ENCODE measurements at places on chromosomes 3 and 15.
A peak's percentile ranks its signal among the peaks of the same experiment; 100 is the strongest.

DNA sequence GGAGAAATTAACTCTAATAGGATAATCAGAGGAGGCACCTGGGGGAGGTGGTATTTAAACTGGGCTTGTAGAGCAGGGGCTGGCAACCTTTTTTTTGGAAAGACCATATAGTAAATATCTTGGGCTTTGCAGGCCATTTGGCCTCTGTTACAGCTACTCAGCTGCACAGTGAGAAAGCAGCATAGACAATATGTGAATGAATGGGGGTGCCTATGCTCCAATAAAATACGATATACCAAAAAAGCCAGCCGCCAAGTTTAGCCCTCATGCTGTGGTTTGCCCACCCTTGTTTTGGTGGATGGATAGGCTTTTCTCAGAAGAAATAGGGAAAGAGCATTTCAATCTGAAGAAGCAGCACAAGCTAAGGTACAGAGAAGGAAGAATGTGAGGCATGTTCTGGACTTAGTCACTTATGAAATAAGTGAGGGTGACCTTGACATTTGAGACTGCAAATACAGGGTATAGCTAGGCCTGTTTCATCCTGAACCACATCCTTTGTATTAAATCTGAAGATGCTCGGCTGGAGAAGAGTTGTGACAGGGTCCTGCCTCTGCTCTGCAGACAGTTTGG, 131.0 kb upstream of the NR2E3 start:
- no peak for DNase-seq

- DNase-seq = no peak
These were observed 27.7 kb downstream of the CMSS1 start for GRCh38 chr3:99845331-99845730.

- DNase-seq = peak; percentile 50
These were observed 710 bp upstream of the CLK3 start for GRCh38 chr15:74614744-74615507.

DNA sequence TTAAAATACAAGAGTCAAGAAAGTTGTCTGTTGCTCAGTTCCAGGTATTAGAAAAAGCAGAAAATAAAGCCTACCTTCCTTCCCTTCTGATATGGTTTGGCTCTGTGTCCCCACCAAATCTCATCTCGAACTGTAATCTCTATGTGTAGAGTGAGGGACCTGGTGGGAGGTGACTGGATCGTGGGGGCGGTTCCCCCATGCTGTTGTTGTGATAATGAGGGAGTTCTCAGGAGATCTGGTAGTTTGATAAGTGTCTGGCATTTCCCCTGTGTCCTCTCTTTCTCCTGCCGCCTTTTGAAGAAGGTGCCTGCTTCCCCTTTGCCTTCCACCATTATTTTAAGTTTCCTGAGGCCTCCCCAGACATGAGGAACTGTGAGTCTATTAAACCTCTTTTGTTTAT, 288.8 kb upstream of the LMCD1 start:
- DNase-seq = no peak

DNA sequence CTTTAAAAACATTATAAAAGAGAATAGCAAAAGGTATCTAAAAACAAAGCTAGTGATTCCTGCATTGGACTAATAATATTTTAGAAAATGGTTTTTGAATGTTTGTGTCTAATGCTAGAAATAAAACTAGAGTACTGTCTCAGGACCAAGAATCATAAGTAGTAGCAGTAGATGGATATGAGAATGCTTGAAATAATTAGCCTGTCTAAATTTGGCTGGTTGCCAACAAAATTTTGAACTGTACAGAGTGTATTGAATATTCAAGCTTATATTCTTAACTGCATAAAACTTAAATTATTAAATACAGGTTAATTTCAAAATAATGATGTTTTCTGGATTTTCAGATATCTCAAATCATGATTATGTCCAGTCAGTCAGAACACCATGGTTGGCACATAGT, 14.0 kb downstream of the ABHD5 start:
- DNase-seq = no peak

DNA sequence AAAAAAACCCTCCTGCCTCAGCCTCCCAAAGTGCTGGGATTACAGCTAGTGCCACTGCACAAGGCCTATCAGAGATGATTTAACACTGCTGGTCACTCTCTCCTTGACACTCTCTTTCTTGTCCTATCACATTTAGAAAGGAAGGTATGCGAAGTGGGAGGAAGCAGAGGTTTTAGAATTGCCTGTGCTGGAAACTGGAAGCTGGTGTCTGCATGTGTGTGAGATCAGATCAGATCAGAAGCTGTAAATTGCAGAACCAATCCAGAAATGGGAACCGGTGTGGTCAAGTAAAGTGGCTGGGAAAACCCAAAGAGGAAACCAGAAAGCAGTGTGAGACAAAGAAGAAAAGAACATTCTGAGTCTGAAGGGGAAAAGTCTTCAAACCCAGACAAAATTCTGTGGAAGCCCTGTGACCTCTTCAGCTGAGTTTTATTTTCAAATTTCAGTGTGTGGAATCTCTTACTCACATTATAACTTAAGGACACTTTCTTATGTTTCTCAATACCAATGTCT, 2.8 kb downstream of the EFHB start:
- DNase-seq = no peak

- DNase-seq = no peak
These were observed 36.7 kb upstream of the BLM start for GRCh38 chr15:90680371-90680935.

DNA sequence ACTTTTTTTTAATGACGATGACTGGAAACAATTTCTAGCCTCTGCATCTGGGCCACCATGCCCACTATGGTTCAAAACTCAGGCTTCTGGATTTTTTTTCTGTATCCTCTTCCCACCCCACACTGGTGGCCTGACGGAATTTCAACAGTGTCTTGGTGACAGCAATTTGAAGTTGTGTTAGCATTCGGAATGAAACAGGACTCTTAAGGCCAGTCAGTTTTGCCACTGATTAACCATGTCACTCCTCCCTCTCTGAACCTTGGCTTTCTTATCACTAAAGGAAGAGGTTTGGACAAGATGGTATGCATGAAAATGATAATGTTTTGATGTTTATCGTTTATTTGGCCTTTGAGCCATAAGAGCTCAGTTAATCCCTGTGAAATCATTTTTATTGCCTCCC, 41.6 kb upstream of the BDH1 start:
- no peak for DNase-seq

DNA sequence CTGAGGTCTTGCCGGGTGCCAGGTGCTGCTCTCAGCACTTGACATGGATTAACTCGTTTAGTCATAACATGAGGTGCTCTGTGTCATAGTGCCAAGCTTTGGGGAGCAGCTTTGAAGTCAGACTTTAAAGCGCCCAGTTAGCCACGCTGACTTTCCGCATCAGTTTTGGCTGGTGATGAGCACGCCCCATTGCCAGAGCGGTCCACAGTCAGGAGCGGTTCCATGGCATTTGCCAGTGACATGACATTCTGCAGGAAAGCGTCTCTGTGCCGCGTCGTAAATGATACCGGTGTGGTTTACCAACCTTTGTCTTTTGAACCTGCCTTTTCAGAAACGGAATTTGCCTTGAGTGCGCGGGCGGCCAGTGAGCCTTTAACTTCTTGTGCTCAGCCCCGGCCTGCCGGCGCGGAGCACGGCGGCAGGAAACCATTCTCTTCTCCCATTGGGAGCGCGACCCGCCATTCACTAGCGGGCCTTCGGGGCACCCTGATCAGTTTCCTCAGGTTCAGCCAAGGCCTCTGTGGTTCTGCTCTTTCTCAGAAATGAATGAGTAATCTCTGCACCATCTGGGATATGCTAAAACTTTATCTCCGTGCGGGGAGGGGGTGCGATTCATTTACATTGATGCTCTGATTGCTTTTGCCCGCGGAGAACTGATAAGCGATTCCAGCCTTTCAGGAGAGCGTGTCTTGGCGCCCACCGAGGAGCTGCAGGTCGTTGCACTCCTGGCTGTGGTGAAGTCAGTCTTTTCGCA, 1.7 kb upstream of the SLC2A2 start:
- peak; percentile 9 for DNase-seq

GRCh38 chr3:106048946-106049481, 180.2 kb upstream of the CBLB start:
- DNase-seq = no peak

DNA sequence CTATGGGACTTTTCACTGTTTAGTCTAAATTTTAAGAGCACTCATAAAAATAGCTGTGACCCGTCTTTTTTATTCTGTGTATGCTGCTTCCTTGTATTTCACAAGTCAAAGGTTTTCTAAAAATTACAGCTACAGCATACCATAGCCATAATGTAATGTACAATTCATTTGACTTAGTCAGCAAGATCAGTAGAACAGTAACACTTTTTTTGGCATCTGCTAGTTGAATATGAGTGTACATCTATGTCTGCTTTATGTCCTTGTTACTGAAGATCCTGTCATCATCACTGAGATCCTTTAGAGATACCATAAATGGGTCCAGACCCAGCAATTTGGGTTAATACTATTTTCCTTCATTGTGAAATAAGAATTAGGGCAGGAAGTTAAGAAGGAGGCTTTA, 42.2 kb downstream of the CMSS1 start:
- no peak for DNase-seq

- no peak for DNase-seq
These were observed 98.2 kb downstream of the HCN4 start for GRCh38 chr15:73270366-73271097.

- no peak for DNase-seq
These were observed 71.3 kb downstream of the SMAD6 start for GRCh38 chr15:66773129-66773873.

GRCh38 chr3:116524453-116525210, 79.3 kb upstream of the LSAMP start:
- DNase-seq = no peak

DNA sequence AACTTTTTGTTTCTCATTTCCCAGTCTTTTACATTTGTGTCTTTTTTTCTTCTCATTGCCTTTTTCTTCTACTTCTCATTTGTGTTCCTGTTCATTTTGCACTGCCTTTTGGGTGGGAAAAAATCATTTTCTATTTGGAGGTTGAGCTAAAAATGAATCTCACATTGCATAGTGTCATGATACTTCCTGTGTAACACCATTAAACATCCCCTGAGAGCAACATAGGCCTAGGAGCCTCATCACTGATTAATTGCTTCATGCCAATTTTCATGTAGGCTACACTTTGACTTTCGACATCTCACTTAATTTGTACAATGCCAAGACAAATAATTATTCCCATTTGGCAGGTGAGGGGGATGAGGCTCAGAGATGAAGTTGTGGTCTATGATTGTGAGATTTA, 279.2 kb downstream of the EDEM1 start:
- DNase-seq = no peak

DNA sequence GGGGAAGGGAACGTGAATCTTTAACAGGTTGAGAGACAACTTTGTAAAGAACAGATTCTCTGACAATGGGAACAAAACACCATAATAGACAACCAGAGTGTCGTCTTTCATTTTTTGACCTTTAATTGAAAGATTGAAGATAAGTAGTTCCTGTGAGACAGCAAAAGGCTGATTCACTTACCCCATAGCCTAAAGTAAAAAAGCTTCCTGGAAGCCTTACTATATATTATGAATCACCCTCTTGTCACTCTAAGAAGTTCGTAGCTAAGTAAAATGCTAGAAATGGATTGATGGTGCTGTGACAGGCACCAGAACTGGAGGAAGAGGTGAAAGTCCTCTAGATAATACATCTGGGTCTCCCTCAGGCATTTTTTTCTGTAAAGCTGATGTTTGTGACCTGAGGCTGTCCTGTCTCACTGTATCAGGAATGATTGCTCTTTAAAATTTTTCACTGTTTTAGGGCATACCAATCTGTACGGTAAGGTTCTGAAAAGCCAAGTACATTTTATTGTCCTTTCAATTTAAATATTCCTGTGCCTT, 824.6 kb upstream of the SEMA6D start:
- DNase-seq = no peak

GRCh38 chr3:135304378-135304777, 509.3 kb downstream of the EPHB1 start:
- no peak for DNase-seq

GRCh38 chr15:34297059-34297458, 40.5 kb downstream of the SLC12A6 start:
- DNase-seq = no peak

- no peak for DNase-seq
These were observed 57.2 kb downstream of the PLD1 start for GRCh38 chr3:171753025-171753472.

- DNase-seq = no peak
These were observed 12.4 kb upstream of the CACNA2D2 start for GRCh38 chr3:50515565-50516439.
